ENCODE measurements at places on chromosomes 5 and 9. TPM values are rescaled to one million over a fixed set of nuclear protein-coding genes. Genes with fewer than 3 reads are reported as not detected.

The SMIM23 gene
- not detected for total RNA-seq

The NIM1K gene
- total RNA-seq: 0.46 TPM

The GFM2 gene
- total RNA-seq: 11.0 TPM

The NEUROG1 gene
- not detected for total RNA-seq

The FLT4 gene
- total RNA-seq: 13.3 TPM

The ABO gene
- not detected for total RNA-seq

The CDH9 gene
- not detected for total RNA-seq

The RPL12 gene
- total RNA-seq: 1,959 TPM

The PFN3 gene
- total RNA-seq: not detected

The DIPK1B gene
- 0.22 TPM for total RNA-seq

The PLAC8L1 gene
- total RNA-seq: not detected

The COL27A1 gene
- 0.36 TPM for total RNA-seq

The ELAVL2 gene
- total RNA-seq: not detected

The TMEM174 gene
- not detected for total RNA-seq

The QRFP gene
- total RNA-seq: not detected

The CDH18 gene
- not detected for total RNA-seq

The DMRT1 gene
- not detected for total RNA-seq

The EPB41L4B gene
- not detected for total RNA-seq

The SLCO6A1 gene
- not detected for total RNA-seq

The SPIN1 gene
- 31.1 TPM for total RNA-seq

The SLC46A2 gene
- total RNA-seq: not detected

The TLR4 gene
- 0.08 TPM for total RNA-seq

The PBX3 gene
- total RNA-seq: 19.9 TPM

The GNA14 gene
- total RNA-seq: not detected

The SPTLC1 gene
- total RNA-seq: 41.9 TPM

The TIMD4 gene
- 2.2 TPM for total RNA-seq

The GABRA6 gene
- total RNA-seq: not detected

The PCDHGB4 gene
- total RNA-seq: not detected

The SLC34A1 gene
- total RNA-seq: not detected

The FUT7 gene
- total RNA-seq: 0.42 TPM

The CTXN3 gene
- total RNA-seq: not detected

The KLF4 gene
- total RNA-seq: 5.4 TPM

All from CD8-positive, alpha-beta T cell (primary cell).